ENCODE measurements at places on chromosomes 3 and 15.

GRCh38 chr3:52710512-52710911, 4.6 kb downstream of the SPCS1 start:
- no peak for DNase-seq

- DNase-seq: no peak
Observed at GRCh38 chr15:73773428-73773827, 20.3 kb upstream of the INSYN1 start.

- DNase-seq: no peak
Observed at GRCh38 chr3:64067506-64068346, 44.4 kb upstream of the PSMD6 start.

DNA sequence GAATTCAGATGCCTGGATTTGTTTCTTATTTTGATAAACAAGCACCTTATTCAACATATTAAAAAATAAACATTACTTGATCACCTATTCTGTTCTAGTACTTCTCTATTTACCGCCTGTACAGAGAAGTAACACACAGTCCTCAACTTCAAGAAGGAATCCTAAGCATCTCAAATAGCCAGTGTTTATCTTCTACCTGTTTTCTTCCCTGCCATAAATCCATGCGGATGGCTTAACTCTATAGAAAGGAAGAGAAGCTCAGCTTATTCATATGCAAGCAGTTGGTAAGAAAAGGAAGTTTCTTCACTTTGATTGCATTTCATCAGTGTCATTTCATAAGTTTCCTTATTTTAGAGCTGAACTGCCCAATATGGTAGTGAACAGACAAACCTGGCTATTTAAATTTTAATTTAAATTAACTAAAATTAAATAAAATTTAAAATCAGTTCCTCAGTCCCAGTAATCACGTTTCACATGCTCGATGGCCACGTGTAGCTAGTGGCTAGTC, 210.0 kb upstream of the PEX5L start:
- DNase-seq: no peak

DNA sequence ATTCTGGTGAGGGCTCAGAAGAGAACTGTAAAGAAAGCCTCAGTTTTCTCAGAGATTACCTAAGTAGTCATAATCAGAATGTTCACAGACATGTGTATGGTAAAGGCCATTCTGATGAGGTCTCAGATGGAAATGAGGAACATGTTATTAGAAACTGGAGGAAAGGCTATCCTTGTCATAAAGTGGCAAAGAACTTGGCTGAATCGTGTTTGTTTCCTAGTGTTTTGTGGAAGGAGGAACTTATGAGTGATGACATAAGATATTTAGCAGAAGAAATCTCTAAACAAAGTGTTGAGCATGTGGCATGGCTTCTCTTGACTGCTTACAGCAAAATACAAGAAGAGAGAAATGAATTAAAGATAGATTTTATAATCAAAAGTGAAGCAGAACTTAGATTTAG, 12.8 kb upstream of the KLHL40 start:
- no peak for DNase-seq

DNA sequence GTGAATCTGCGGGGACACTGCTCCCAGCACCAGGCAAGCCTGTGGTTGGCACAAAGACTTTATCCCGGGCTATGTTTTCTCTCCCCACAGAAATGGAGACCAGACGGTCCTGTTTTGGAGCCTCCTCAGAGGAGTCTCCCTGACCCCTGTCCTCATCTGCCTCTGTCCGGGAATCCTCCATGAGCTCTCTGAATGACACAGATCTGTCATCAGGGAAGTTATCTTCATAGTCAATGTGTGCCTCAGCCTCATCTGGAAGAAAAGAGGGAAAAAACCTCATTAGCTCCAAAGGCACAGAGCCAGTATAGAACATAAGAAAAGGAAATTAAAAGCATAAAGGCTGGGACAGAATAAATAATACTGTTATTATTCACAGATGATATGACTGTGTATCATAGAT, 40.0 kb downstream of the CRTAP start:
- DNase-seq: no peak

DNA sequence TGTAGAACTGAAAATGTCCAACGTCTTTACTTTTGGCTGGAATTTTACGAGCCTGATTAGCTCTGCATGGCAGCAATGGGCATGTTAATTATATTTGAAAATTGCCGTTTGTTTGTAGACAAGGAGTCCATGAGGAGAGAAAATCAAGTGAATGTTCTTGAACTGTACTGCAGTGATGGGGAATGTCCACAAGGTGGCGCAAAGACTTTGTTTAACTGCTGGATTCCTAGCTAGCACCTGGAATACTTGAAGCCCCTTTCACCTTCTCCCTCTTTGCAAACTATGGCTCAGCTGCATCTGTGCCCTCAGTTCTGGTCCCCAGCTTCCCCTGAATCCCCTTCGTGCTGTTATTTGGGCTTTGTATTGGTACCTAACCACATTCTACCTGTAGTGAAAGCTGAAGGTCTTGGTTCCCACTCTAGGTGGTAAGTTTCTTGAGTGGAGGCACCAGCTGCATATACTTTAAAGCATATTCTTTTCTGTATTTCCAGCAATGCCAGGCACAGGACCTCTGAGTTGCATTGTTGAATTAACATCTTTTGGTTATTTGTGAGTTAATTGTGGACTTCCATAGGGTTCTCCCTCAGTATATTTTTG, 25.3 kb downstream of the EXOG start:
- no peak for DNase-seq

DNA sequence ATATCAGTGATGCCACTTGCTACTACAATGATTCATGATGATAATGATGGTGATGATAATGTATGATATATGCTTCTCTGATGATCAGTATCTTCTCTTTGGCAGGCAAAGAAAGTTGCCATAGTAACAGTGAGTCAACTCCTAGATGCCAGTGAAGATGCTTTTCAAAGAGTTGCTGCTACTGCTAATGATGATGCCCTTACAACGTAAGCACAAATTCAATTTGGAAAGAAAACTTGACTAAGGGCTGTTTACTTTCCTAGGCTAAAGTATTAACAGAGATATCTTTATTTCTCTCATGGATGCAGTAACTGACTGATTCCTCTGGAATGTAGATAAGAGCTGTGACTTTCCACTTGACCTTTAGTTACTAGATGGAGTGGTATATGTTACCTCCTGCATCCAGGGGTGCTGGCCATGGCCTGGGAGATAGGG, 27.8 kb downstream of the ADGRG7 start:
- DNase-seq: no peak

DNA sequence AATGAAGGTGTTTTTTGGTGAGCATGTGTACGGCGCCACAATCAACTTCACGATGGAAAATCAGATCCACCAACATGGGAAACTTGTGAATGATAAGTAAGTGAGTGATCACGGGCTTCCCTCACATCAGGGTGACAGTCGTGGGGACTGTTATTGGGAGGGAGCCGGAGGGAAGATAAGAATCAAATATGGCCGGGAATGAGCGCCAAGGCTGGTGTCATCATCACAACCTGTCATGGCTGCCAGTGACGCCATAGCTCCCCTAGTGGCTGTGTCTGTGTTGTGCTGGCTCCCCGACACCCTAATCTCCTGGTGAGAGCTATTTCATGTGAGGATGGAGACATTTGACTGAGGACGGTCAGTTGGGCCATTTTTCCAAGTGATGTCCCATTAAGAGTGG, 168.5 kb downstream of the SV2B start:
- DNase-seq: no peak

GRCh38 chr3:52121464-52121805, 32.8 kb downstream of the POC1A start:
- no peak for DNase-seq

DNA sequence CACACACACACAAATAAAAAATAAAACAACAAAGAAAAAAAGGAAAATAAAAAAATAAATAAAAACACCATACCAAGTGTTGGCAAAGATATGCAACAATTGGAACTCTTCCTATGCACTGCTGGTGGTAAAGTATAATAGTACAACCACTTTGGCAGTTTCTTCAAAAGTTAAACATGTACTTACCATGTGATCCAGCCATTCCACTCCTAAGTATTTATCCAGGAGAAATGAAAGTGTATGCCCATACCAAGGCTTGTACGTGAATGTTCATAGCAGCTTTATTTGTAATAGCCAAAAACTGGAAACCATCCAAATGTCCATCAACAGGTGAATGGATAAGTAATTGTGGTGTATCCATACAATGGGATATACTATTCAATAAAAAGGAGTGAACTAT, 17.0 kb downstream of the WDR93 start:
- no peak for DNase-seq

DNA sequence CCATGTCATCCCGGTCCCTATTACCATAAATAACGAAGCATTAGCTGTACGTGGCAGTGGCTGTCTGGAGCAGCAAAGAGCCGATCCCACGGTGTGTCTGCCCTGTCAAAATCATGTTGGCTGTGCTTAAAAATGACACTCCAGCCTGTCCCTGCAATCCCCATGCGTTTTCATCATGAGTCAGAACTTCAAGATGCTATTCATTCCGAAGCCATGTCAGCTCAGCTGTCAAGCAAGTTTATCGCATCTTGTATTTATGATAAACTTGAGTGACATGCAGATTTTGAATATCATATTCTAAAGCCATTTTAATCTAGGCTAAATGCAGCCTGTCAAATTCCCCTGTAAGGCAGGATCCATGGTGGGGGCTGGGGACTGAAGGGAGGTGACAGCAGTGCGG, 152.4 kb downstream of the TJP1 start:
- no peak for DNase-seq

DNA sequence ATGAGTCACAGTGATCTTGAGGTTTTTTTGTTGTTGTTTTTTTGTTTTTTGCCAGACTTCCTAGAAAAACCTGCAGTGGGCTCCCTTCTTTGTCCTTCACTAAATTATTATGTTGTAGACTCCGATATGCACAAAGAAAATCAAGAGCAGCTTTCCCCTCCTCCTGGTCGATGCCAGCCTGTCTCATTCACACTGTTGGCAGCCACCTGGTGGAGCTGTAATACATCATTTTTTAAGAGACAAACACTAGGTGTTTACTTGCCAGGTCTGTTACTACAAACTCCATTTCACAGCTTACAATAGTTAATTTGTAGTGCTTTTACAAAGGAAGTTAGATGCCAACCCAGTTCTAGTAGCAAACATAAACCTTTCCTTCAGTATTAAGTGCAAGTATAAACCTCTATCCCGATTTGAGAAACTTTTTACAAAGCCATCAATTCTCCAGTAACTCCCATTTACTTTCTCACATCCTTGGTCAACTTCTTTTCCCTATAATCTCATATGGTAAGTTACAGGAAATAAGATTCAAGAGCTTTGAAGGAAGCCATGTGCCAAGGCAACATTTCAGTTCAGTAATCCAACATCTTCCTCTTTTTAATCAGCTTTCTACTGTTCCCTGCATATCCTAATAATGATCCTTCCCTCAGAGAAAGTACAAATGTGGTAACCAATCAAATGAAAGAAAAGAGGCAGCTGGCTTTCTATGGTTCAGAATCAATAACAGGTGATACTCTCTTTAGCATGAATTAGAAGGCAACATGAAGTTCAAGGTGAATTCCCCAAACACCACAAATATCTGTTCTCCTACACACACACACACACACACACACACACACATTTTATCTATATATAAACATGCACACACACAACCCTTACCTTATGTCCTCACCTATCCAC, 14.0 kb downstream of the AAGAB start:
- no peak for DNase-seq

- no peak for DNase-seq
Observed at GRCh38 chr3:13011573-13012220, 61.5 kb downstream of the IQSEC1 start.

DNA sequence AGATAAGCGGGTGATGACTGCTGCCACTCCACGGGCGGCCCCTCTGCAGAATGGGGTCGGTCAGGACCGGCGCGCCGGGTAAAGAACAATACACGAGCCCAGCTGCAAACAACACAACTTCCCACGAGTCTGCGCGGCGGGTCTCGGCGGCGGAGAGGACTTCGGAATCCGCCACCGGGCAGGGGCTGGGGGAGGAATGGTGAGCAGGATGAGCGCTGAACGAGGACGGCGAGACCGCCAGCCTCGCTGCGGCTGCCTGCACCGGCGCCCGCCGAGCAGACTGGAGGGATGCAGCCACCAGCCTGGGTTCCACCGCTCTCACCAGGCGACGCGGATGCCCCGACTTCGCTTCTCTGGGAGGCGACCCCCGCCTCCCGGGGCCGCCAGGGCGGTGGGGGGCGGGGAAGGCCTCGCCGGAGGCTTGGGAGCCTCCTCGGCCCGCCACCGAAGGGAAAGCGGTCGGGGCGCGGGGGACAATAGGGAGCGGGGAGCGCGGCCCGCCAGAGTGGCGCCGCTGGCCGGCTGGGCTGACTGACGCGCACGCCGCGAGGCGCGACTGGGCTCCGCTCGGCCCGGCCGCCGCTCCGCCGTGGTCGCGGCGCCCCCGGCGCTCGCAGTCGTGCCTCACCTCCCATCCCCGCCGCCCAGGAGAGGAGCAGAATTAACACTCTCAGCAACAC, 515 bp downstream of the ADAM10 start:
- no peak for DNase-seq

DNA sequence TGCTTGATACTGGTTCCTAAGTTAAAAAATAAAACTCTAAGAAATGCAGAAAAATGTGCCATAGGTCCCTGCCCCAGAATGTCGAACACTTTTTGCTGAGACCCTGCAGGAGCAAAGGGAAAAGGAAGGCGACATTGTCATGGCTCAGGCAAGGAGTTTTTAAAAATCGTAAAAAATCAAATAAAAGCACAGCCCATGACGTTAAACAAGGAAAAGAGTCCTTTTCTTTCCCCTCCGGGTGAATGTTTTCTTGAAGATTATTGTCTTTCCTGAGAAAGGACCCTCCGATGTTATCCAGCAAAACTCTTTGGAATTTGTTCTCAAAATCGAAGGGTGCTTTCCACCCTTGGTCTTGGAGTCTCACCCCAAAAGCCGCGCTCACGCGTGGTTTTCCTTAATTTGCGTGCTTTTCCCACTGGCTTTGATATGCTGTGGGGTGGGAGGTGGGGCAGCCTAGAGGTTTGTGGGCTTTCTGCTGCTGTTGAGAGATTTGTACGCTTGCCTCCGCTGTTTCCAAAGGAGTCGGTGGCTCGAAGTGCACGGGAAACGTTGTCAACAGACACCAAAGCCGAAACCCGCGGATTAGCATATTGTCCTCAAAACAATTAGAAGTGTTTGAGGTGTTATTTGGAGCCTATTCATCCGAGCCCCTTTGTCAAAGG, 2.9 kb downstream of the SOX14 start:
- no peak for DNase-seq

GRCh38 chr3:119293871-119294695, at the start of gene ARHGAP31:
TSS of gene ARHGAP31 (plus strand) at chr3:119294383. CDS start at chr3:119294905, 522 bp downstream.
- DNase-seq: no peak

DNA sequence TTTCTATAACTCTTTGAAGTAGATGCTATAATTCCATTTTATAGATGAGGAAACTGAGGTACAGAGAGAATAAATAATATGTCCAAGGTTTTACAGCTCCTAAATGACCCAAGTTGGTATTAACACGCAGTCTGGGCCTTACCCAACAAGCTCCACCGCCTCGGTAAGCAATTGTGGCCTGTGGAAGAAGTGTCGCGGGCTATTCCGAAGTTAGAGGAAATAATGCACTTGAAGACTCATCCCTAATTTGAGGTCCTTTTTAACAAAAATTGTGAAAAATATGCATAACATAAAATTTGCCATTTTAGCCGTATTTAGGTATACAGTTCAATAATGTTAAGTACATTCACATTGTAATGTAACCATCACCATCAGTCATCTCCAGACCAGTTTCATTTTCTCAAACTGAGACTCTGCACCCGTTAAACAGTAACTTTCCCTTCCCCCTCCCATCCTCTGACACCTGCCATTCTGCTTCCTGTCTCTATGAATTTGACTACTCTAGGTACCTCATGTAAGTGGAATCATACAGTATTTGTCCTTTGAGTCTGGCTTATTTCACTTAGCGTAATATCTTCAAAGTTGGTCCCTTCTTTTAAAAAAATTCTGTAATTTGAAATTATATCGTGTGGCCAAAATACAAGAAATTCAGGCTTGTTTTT, 18.2 kb downstream of the IDH3A start:
- DNase-seq: no peak

Data from epithelial cell of prostate (primary cell).